ENCODE measurements at places on chromosomes 6 and 20. TPM values are rescaled to one million over a fixed set of nuclear protein-coding genes. Genes with fewer than 3 reads are reported as not detected.

The HMGCLL1 gene
- 0.18 TPM for total RNA-seq

The TNXB gene
- 0.85 TPM for total RNA-seq

The TREM1 gene
- 0.14 TPM for total RNA-seq

The ZNF451 gene
- total RNA-seq, result 8.0 TPM

The ROMO1 gene
- 315 TPM for total RNA-seq

The CALHM4 gene
- not detected for total RNA-seq

The ADTRP gene
- 0.29 TPM for total RNA-seq

The RREB1 gene
- 15.1 TPM for total RNA-seq

The E2F1 gene
- total RNA-seq, result 21.6 TPM

The MEI4 gene
- not detected for total RNA-seq

The CLPSL1 gene
- total RNA-seq, result not detected

The PKHD1 gene
- total RNA-seq, result not detected

The TULP1 gene
- not detected for total RNA-seq

The COL11A2 gene
- total RNA-seq, result 0.51 TPM

The EPHA7 gene
- total RNA-seq, result 0.11 TPM

The GPR6 gene
- total RNA-seq, result not detected

The GSTA4 gene
- total RNA-seq, result 8.4 TPM

The CRISP2 gene
- total RNA-seq, result not detected

The CD24 gene
- total RNA-seq, result 374 TPM

The SPTLC3 gene
- total RNA-seq, result not detected

The RPL7L1 gene
- total RNA-seq, result 71.6 TPM

The RBM24 gene
- 9.3 TPM for total RNA-seq

The OR2H2 gene
- not detected for total RNA-seq

The ESR1 gene
- not detected for total RNA-seq
